ENCODE measurements at places on chromosomes 6 and 20.

- no peak for DNase-seq
Measured at GRCh38 chr6:109800771-109801170, 109.7 kb downstream of the FIG4 start.

GRCh38 chr20:46951840-46952497 is 57.3 kb downstream of the EYA2 start:
- DNase-seq: no peak

GRCh38 chr6:165768961-165769360 is 105.9 kb upstream of the PDE10A start:
- no peak for DNase-seq

DNA sequence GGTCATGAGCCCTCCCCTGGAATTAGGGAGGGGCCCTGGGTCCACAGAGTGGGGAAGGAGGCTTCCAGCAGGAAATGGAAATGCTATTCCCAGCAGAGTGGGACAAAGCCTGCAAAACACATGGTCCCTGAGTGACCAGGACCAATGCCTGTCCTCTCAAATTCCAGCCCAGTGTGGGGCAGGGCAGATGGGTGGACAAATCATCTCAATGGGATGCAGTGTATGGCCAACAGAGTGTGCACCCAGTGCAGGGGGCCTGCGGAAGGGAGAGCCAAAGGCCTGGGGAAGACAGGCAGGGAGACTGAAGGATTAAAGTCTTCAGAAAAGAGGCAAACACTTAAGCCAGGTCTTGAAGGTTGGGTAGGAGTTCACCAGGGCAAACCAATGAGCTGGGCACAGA is 28.7 kb upstream of the PHACTR3 start:
- no peak for DNase-seq

GRCh38 chr6:162450358-162450757 is 277.2 kb downstream of the PRKN start:
- DNase-seq: no peak

DNA sequence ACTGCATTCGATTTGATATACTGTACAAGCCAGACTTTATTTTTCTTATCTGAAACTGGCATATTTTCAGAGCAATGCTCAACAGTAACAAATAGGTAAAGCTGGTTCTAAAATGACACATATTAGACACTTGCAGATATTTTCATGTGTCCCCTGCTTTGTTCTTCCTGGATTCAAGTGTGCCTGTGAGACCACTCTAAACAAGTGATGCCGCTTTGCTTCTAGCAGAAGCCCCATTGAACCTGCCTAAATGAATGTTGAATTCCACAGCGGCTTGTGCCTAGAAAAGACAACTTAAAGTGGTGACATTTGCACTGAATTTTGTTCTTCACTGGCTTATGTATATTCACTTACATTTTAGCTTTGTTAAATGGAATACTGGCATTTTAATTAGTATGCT is 115.7 kb downstream of the AKAP7 start:
- no peak for DNase-seq

DNA sequence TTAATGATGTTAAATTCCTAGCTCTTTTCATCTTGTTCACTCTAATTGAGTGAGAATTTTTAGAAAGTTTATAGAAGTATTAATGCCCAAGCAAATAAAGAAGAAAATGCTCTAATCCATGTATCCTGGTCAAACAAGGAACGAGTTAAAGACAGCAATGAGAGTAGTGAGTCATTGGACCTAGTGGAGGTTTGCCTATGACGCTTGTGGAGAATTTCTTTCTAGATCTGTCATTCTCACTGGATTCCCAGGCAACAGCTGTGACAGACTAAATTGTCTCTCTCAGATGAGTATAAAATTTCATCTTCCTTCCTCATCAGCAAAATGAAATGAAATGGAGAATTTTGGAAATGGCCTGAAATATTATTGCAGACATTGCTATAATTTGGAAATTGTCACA is 127.9 kb downstream of the COL19A1 start:
- DNase-seq: peak; percentile 21

GRCh38 chr6:137904822-137905617 is 38.0 kb downstream of the TNFAIP3 start:
- no peak for DNase-seq

GRCh38 chr20:61940491-61940890 is 125.2 kb downstream of the TAF4 start:
- no peak for DNase-seq

DNA sequence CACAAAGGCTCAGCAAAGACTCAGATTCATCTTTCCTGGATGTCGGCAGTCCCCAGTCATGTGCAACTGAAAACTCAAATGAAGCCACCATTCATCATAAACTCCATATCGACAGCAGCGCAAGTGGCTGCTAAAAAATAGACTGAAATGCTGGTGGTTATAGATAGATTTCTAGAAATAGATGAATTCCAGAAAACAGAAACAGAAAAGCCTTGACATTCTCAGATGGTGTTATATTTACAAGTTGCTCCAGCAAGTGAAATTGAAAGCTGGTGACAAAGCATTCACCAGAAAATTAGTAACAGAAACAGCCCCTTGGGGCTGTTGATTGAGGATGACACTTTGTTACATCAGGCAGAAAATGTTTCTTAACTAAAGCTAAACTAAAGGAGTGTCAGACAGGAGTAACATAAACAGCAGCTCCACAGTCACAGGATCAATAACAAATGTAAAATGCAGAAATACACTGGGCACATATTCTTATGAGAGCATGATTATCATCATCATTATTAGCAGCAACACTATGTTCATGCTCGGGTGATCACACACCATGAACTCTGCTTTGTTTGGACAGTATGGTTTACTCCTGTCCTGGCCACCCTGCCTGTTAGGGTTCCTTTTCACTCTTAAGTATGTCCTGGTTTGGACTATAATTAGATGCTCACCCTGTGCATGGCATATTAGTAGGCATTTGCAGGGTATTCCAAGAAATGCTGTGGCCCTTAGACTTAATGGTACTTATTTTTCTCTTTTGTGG is 36.4 kb upstream of the SLC35F1 start:
- no peak for DNase-seq

DNA sequence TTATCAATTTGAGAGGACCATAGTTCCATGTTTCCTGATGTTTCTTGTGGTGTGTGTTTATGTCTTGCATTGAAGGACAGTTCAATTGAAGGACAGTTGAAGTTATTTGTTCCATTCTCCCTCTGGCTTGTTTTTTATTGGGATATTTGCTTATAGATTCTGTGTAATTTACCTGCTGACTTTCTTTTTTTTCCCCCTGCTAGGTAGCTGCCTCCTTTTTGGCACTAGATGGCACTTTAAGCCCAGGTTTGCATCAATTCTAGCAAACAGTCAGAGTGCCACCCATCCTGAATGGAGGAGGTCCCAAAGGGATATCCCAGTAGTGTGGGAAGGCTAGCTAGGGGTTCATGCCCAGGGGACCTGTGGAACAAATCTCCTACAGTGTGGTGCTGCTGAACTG is 78.1 kb downstream of the CFAP61 start:
- no peak for DNase-seq

DNA sequence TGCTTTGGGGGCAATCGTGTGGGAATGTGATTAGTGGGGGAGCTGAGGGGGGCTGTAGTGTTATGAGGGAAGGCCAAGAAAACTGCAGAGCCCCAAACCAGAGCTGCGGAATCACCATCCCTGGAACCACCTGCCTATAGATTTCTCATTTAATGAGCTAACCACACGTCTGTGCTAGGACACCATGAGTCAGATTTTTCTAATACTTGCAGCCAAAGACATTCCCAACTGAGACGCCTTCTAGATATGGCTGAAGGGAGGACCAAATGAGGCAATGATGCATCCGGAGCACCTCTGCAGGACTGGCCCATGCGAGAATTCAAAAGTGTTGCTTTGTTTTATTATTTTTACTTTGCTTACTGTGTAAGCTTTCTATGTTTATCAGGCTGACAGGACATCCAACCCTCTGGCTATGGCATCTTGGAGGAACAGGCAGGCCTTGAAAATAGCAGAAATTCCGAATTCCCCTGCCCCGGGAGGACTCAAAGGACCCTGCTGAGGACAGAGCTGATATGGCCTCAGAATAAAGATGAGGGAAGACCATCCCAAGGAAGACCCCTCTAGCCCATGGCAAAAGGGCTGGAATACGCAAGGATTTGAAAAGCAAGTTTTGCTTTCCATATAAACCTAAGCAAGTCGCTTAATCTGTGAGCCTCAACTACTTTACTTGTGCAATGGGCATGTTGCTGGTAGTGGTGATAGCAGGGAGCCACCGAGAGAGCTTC is 3.1 kb upstream of the PTGIS start:
- no peak for DNase-seq

GRCh38 chr6:142406131-142406530 is 104.3 kb downstream of the ADGRG6 start:
- no peak for DNase-seq

DNA sequence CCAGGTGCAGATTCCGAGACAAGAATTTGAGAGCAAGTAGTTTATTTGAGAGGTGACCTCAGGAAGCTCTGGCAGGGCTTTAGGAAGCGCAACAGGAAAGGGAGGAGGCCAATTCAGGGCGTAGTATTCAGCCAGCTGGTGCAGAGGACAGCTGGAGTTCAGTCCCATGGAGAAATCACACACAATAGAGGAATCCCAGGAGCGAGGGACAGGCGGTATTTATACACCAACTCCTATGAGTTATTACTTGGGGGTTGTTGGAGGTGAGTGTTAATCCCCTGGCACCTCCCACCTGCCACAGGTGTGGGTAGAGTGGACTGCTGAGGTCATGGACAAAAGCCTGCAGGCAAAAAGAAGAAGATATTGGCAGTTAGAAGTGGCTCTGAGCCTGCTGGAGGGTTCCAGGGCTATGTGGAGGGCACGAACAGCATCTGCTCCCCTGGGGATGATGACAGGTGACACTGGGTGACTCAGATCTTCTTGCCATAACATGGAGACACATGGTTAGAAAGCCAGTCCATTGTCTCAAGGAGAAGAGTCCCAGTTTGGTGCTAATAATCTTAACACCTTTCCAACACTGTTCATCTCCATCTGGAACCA is 13.9 kb upstream of the SULF2 start:
- DNase-seq: no peak

- DNase-seq: no peak
Measured at GRCh38 chr20:53238121-53238660, 266.0 kb downstream of the TSHZ2 start.

GRCh38 chr6:161837449-161837735 is 563.5 kb upstream of the AGPAT4 start:
- no peak for DNase-seq

- DNase-seq: peak; percentile 80
Measured at GRCh38 chr6:13761361-13762036, 49.9 kb upstream of the RANBP9 start.

DNA sequence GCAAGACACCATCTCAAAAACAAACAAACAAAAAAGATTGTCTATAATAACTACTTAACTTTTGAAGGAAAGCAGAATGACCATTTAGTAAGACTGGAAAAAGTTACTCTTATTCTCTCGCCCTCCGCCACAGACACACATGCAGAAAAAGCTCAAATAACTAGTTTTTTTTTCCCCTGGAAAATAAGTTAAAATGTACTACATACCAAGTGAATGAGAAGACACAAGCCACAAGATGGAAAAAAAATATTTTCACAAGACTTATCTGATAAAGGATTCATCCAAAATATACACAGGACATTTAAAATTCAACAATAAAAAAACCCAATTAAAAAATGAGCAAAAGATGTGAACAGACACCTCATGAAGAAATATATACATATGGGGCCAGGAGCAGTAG is 31.9 kb downstream of the NUDT3 start:
- peak; percentile 83 for DNase-seq

GRCh38 chr6:11770546-11771466 is 7.8 kb downstream of the ADTRP start:
- peak; percentile 97 for DNase-seq

- no peak for DNase-seq
Measured at GRCh38 chr6:38305995-38306681, 333.6 kb downstream of the BTBD9 start.

- DNase-seq: no peak
Measured at GRCh38 chr6:51303338-51303737, 484.7 kb downstream of the TFAP2B start.

DNA sequence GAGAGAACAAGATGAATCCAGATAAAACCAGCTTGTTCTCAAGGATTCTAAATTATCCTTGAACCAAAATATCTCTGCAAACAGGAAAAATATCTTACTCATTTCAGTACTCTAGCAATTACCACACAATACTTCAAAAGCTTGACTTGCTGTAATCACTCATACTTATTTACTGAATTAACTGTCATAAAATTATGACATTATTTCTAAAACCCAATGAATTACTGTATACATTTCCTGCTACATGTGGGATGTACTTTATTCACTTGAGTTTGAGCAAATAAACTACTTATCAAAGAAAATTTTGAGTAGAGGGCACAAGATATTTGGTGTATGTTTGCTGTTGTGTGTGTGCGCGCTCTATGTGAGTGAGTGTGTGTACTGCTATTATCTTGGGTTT is 9.7 kb downstream of the EIF2S2 start:
- DNase-seq: no peak

DNA sequence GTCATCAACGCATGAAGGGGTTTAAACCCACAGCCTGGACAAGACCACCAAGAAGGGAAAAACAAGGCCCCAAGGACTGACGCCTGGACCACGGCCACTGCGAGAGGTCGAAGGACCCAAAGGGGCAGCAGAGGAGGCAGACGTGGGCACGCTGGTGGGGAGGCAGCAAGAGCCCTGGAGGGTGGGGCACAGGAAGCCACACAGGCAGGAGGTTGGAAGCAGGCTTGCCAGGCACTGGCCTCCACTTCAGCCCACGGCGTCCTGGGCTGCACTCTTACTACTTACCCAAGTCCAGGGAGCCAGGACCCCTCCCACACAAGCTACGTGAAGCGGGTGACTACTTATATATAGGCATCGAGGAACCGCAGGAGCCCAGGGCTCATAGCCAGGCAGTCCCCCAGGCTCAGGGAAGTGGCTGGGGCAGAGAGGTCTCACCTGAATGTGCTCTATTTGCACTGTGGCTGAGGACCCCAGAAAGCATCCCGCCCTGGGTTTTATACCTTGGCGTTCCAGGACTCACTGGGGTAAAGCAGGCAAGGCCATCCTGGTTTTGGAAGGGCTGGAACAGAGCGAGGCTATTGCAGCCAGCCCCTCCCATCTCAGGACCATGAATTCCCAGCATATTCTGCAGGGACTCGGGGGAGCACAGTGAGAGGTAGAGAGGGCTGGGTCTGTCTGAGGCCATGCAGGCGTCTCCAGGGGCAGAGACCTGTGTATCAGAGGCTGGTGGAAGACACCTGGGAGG is 113.8 kb upstream of the AFDN start:
- no peak for DNase-seq

DNA sequence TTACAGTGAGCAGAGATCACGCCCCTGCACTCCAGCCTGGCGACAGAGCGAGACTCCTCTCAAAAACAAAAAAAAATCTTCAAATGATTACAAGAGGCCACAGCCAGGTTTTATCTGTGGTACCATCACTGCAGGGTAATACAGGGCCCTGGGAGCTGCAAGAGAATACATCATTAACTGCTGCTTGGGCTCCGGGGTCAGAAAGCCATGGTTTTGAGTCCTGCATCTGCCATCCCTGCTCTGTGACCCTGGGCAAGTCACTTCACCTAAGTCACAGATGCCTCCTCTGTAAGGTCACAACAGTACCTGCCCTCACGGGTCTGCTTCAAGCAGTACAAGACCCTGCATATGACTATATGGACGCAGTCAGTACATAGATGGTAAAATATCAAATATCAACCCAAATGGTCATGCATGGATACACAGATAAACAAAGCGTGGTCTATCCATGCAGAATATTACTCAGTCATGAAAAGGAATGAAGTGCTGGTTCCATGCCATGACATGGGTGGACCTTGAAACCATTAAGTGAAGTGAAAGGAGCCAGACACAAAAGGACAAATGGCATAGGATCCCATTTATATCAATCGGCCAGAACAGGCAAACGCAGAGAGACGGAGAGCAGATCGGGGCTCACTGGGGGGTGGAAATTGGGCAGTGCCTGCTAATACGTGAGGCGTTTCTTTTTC is 83.6 kb downstream of the NFATC2 start:
- no peak for DNase-seq

GRCh38 chr20:8722277-8722928 is 346.5 kb upstream of the PLCB4 start:
- DNase-seq: peak; percentile 89

Measured in adipocyte (in vitro differentiated cells).